ENCODE measurements at places on chromosomes 2 and 18.

DNA sequence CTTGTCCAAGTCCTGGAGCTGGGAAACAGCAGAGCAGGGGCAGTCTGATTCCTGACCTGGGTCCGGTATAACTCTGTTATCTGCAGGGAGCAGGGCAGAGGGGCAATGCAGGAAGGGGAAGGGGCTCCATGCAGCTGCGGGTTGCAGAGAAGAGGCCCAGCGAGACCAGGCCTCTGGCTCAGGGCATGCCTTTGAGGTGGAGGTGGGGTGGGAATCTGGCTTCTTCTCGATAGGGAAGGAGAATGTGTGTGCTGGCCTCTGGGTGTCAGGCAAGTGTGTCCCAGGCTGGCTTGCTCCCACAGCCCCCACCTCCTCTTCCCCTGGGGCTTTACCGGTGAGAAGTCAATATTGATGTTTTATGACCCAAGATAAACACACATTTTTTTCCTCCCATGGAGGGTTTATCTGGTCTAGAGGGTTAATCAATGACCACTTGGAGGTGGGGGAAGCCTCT lies 187.1 kb upstream of the HAAO start:
- DNase-seq: no peak

- no peak for DNase-seq
These were observed 2.4 kb downstream of the SMCHD1 start for GRCh38 chr18:2657788-2658458.

- DNase-seq: no peak
These were observed 66.4 kb downstream of the CYB5A start for GRCh38 chr18:74225193-74225840.

DNA sequence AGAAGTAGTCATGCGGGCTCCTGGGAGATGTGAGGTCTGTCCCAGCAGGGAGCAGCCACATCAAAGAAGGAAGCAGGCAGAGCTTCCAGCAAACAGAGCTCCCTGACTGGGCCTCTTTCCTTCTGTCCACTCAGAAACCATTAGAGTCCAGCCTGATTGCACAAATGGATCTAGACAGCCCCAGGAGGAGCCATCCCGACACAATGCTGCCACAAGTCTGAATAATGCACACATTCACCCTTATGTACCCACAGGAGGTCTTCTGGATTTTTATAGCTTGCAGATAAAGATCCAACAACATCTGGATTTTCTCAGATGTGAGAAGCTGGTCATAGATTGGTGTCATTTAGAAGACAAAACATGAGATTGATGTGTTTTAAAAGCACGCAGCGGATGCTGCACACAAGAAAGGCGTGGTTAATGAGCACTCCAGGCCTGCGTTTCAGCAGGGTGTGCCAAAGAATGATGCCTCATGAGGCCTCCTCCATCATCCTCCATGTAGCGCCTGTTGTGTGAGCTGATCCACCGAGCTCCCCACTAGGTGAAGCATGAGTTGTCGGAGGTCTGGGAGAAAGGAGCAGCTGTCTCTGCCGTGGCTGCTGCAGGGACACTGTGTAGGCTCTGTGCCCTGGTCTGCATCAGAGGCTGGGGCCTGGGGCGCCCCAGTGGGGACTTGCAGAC lies 60.6 kb downstream of the MTCL1 start:
- no peak for DNase-seq

DNA sequence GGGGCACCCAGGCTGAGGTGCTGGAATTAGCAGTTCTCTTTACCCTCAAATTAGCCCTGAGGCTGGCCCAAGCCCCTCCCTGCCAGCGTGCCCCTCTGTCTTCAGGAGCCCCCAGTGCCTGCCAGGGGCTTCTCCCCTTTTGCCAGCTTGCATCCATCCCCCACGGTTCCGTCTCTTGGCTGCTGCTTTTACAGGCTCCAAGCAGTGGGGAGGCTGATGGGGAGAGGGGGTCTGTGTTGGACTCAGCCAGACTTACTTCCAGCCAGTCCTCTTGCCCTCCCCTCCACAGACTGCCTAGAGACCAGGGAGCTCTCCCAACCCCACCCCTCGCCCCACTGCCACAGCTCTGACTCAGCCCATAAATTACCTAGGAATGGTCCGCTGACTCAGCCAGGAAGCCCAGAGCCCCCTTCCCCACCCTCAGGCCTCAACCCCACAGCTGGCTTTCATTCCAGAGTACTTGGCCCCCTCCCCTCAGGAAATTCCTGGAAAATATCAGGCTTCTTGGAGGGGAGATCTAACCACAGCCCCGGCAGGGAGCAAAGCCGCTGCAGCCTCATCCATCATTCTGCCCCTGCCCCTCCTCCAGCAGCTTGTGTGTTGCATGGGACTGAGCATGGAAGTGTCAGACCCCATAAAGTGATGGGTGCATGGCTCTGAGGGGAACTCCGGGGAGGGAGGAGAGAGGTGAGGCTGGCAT lies 184.6 kb downstream of the ZFP36L2 start:
- no peak for DNase-seq

DNA sequence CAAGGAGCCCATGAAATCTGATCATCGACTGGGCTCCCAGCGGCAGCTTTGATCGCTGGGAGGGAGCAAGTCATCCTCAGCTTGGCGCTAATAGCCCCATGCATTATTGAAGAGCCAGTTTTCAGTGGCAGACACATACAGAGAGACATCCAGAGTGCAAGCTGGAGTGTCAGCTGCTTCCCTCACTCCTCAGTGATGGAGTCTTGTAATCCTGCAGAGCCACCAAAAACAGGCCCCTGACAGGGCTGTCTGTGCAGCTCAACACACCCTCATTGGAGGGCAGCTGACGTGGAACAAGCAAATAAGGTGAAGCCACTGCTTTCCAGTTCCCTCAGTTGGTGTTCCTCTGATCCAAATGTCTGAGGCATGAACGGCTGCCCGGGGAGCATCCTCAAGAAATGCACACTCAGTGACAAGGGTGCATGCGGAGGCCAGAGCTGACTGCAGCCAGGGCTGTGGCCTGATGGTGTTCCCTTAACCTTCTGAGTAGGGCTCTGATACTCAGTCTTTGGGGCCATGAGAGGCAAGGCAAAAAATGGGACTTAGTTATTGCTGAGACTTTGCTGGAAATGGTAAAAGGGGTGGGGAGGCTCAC lies 97.4 kb downstream of the RHOB start:
- no peak for DNase-seq

DNA sequence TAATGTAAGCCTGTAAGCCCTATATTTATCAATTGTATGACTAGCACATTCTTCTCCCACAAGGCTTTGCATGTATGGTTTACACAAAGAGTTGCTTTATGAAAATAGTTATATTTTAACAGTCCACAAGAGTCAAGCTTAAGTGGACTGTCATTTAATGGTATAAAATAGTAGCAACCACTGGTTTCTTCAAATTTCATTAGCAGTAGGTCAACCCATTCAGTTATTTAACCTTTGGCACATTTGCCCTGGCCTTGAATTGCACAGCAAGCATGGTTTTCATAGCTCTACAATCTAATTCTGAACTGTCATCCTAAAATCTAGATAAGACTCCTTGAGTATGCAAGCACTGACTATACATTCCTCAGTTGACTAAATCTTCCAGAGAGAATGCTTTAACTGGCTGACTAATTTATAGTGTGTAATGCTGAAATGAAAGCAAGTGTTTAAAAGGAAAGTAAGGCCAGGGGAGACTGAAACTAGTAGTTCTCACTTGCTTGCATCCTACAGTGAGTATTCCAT lies 1.8 kb downstream of the DPP4 start:
- no peak for DNase-seq

- no peak for DNase-seq
These were observed 45.9 kb downstream of the RPIA start for GRCh38 chr2:88737385-88737784.

DNA sequence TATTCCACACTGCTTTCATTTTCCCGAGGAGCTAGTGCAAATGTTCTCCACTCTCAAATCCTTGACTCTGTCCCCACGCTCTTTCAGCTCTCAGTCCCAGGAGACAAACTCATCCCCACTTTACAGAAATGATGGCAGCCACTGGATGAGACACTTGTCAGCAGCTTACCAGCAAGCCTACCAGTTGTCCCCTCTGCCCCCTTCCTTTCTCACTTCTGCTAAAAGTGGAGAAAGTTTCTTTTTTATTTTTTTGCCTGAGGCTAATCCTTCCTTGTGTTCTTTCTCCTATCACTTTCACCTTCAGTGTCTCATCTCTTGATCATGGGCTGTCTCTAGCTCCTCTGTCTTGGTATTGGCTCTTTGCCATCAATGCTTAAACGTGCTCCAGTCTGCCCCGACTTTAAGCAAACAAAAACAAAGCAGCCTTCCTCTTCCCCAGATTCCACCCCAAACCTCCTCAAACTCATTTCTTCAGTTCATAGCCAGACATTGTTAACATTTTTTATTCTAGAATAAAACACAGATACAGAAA lies 64.5 kb downstream of the TTC32 start:
- no peak for DNase-seq

- DNase-seq: no peak
These were observed 18.8 kb downstream of the GMCL1 start for GRCh38 chr2:69848186-69848790.

- no peak for DNase-seq
These were observed 27.5 kb downstream of the RAMP1 start for GRCh38 chr2:237886685-237887481.

DNA sequence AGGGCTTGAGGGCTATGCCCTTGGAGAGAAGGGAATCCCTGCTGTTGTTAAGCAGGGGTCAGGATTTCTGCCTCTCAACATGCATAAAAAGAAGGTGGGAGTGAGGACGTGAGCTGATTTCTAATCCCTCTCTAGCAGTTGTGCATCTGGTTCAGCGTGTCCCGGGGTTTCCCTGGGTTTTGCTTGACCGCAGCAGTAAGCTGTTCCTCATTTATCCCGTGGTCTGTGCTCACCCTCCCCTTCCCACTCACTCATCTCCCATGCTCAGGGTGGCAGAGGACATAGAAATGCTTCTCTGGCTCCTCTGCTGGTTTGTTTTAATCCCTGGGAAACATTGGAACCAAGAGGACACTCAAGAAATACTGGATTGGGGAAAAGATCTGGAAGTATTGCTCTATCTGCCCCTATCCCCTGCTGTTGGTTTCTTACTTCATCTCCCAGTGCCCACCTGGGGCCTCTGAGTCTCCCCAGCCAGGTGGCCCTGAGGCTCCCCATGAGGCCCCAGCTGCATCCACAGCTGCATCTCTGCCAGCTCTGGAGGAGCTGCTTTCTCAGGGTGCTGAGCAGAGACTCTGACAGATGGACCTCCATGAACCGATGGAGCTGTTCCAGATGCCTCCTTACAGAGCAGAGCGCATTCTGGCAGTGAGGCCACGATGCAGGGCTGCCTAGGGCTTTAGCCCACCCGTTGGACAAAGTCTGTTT lies 36.1 kb downstream of the TET3 start:
- no peak for DNase-seq

DNA sequence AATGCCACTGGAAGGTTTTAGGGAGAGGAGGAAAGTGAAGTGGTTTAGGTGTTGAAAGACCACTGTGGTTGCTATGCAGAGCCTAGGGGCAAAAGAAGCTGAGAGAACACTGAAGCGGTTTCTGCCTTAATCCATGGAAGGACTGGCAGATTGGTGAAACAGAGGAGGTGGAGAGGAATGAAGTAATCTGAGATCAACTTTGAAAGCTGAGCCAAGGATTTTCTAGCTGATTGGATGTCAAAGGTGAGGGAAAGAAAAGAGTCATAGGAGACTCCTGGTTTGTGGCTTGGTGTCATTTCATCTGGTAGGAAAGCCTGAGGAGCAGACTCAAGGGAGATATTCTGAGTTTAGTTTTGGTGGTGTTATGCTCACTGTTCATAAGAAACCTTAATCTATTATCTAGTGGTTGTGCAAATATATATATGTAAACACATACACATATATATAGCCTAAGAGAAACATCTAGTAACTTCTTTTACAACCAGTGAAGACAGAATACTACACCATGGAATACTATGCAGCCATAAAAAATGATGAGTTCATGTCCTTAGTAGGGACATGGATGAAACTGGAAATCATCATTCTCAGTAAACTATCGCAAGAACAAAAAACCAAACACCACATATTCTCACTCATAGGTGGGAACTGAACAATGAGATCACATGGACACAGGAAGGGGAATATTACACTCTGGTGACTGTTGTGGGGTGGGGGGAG lies 134.1 kb upstream of the CREB1 start:
- DNase-seq: no peak

DNA sequence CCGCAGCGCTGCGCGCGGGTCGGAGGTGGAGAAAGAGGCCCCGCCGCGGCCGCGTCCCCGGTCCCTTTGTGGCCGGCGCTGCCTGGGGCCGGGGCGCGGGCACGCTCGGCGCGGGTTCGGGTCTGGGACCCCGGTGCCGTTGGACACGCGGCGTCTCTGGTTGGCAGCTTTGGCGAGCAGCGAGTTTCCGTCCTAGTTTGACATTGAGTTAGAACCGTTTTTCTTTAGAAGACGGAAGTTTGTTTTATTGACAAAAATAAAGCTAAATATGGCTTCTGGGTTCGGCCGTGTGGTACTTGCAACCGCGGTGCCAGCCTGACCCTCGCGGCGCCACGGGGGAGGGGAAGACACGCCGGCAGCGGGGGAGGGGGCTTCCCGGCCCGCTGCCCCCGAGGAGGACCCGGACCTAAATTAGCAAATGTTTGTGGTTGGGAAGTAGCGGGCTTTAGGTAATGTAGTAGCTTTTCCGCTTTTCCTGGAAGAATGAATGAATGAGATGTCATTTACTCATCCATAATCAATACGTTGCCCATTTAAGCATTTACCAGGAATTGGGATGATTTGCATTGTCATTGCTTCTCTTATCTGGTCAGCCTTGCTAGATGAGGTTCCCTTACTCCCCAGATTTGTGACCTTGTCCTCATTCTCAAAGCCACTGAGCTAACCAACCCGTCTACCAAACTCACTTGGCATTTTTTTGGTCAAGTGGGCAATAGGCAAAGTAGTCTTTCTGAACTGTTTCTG lies 530 bp downstream of the GALNT1 start:
- no peak for DNase-seq

- DNase-seq: no peak
These were observed 89.1 kb downstream of the HS1BP3 start for GRCh38 chr2:20561637-20562454.

- DNase-seq: no peak
These were observed 83.8 kb downstream of the MAP4K4 start for GRCh38 chr2:101781326-101781725.

GRCh38 chr2:105714141-105714540 lies 30.6 kb upstream of the NCK2 start:
- no peak for DNase-seq

- DNase-seq: no peak
These were observed 21.9 kb upstream of the ACKR3 start for GRCh38 chr2:236547725-236548124.

DNA sequence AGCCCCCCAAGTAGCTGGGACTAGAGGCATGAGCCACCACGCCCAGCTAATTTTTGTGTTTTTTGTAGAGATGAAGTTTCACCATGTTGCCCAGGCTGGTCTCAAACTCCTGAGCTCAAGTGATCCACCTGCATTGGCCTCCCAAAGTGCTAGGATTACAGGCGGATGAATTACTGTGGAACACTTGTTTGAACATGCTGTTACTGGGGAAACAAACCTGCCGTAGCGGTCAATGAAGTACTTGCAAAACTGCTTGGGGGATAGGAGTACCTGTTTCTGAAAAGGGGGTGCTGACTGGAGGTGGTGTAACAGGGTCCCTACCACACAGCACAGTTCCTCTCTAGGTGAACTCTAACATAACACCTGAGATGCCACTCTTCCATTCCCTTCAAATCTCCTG lies 5.9 kb upstream of the IMPACT start:
- no peak for DNase-seq

- no peak for DNase-seq
These were observed 84.5 kb downstream of the PRPF40A start for GRCh38 chr2:152632736-152633135.

All from NCI-H1092 (cell line).